ENCODE measurements at places on chromosomes 1 and 21.

GRCh38 chr1:193634876-193635275 is 448.5 kb upstream of the B3GALT2 start:
- no peak for DNase-seq

- DNase-seq = no peak
Measured at GRCh38 chr1:39127513-39127912, 77.0 kb upstream of the MACF1 start.

GRCh38 chr1:30804822-30805221 is 47.2 kb upstream of the LAPTM5 start:
- DNase-seq = no peak

DNA sequence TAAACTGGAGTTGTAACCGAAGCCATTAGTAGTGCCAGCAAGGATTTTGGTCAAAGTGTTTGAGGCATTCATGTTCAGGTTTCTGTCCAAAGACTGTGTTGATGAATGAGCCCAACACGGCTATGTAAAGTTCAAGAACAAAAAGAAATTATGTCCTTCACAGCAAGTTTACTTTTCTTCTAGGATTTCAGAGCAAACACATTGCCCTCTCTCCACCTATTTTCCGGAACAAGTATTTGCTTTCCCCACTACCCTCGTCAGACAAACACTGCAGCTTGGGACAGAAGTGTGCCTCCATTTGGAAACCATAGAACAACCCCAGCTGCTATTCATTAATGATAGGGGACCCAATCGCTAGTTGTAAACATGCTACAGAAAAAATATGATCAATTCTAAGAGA is 151.4 kb upstream of the C1orf105 start:
- DNase-seq = no peak

- no peak for DNase-seq
Measured at GRCh38 chr1:184971522-184972265, 2.6 kb downstream of the NIBAN1 start.

GRCh38 chr1:115837740-115838421 is 3.0 kb downstream of the NHLH2 start:
- no peak for DNase-seq

DNA sequence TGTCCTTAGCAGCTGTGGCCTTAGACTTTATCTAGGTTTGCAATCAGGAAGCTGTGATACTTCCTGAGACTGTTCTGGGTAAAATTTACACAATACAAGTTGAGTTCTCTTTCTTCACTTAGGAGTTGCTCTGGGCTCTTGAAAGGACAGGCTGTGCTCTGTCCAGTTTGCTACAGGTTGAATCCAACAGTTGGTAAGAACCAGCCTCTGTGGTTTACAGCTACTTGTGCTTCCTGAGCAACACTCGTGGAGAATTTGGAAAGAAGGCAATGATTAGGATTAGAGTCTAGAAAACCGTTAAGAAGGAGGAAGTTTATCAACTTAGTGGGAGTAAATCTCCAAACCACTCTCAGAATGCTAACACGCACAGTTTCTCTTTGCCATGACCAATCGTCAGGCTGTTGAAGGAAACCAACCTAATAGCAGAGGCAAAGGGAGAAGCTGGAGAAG is 26.8 kb downstream of the GFI1 start:
- DNase-seq = no peak

DNA sequence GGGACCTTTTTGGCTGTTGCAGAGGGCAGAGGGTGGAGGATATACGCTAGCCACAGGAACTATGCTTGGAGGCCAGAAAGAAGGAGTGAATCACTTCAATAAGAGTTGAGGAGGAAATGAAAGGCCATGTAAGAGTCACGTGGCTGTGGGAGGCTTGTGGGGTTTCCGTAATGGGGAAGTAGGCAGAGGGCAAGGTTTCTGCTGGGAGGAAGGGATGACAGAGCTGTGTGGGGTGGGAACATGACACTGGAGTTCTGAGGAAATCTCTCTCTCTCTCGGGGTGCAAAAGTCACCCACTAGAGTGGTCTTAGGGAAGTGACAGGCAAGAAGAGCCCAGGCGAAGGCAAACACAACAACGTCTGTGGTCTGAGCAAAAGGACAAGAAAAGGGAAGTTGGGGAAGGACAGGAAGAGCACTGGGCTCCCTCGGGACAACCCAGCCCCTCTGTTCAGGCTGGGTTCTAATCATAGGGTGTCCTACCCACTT is 3.9 kb upstream of the CD1C start:
- peak; percentile 17 for DNase-seq

- no peak for DNase-seq
Measured at GRCh38 chr1:50209749-50210148, 101.0 kb downstream of the ELAVL4 start.

DNA sequence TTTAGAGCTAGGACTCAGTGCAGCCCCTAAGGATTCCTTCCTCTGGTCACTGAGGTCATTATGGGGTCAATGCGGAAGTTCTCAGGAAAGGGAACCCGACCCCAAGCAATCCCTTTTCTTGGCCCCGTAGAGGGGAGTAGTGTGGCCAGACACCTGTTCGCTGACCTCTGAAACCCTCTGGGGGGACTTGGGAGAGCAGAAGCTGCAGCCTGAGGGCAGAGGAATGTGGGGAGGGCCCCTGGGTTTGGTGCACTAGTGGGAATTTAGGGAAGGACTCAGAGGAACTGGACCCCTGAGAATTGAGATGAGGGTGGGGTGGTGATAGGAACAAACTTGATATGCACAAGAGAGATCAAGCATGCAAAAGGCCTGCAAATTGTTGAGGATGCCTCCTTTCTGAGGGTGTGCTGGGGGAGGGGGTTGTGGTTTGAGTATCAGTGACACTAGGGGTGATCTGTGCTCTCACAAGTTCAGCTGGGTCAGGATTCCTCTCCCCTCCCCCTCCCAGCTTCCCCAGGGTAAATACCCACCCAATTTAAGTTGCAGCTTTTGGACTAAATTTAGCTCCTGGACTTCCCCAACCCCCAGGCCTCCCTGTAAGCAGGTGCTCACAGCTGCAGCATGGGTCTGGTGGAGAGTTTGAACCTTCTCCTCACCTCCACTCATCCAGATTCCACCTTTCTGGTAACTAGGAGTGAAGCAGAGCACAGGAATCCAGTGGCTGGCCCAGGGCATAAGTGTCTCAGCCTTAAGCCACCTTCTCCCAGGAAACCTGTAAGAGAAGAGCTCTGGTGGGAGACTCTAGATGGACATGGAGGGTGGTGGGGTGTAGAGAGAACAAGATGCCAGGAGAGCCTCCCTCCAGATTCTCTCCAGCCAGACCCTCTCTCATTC is 13.5 kb downstream of the ADAMTSL4 start:
- peak; percentile 90 for DNase-seq

GRCh38 chr1:246161626-246162025 is 345.5 kb downstream of the SMYD3 start:
- DNase-seq = no peak

GRCh38 chr1:109331113-109331512 is 24.3 kb upstream of the MYBPHL start:
- DNase-seq = no peak

GRCh38 chr1:224447251-224447650 is 12.7 kb upstream of the WDR26 start:
- DNase-seq = no peak

- DNase-seq = no peak
Measured at GRCh38 chr1:20921285-20921684, 134.2 kb upstream of the HP1BP3 start.

DNA sequence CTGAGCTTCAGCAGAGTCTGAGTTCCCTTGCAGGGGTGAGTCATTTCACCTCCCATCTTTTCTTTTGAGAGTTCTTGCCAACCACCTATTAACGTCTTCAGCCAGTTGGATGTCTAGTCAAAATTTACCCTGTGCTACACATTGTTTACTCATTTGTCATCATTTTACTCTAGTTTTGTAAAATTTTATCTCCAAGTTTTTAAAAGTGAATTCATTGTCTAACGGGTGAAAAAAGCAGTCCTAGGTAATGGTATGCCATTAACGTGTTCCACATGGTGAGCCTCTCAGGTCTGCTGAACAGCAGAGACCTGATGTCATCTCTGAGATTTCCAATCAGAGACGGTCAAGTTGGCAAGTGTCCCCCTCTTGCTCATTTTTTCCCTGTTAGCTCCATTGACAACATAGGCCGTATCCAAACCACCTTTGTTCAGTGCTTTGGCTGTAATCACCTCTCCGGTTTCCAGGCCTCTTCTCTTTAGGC is 85.4 kb downstream of the TBX15 start:
- DNase-seq = no peak

GRCh38 chr21:44973598-44973997 is 33.8 kb downstream of the SLX9 start:
- no peak for DNase-seq

DNA sequence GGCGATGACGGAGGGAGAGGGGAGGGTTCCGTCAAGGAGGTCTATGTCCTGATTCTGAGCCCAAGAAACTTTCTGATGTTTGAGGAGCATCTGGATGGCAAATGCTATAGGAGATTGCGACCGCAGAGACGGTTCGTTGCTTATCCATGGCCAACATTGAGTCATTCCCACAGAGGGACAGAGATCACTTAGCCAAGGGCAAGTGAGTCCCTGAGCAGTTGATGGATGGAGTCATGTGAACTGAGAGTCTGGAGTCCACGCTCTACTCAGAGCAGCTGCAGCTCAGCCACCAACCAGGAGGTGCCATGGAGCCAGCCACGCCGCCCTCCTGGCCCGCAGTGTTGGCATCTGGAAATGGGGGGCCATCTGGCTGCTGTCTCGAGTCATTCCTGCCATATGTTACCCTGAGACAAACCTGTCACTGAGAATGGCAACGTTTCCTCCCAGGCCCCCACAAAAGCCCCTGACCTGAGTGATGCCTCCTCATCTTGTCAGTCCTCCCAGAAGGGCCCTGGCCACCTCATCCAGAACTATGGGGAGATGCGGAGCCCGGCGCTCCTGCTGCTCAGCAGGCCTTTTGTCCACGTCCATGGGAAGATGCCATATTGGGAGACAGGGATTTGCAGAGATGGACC is 58.6 kb downstream of the ATP5PO start:
- DNase-seq = no peak

DNA sequence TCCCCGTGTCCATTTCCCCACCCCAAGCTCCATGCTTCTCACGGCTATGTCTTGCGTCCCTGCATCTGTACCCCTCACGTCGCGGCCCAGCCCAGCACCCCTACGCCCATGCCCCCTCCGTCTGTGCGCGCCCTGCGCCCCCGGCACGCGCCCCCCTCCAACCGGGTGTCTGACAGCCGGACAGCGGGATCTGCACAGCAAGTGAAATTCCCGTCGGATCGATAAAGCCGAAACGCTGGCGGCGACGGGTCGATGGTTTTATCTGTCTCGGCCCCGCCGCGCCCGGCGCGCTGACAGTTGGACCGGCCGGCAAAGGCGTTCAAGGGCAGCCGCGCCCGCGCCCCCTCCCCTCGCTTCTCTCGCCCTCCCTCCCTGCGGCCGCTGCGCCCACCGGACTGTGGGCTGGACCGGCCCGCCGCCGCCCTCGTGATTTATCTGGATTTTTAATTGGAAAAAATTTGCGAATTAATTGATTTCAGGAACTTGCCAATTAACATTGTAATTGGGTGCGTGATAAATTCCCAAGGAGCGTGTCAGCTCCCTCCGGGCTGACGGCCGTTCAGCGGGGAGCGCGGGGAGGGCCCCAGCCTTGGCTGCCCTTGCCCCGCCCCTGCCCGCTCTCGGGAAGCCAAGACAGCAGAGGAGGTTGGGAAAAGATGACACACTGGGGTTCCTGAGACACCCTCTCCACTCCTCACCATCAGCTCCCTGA is 57.1 kb downstream of the TMEM53 start:
- DNase-seq = no peak

DNA sequence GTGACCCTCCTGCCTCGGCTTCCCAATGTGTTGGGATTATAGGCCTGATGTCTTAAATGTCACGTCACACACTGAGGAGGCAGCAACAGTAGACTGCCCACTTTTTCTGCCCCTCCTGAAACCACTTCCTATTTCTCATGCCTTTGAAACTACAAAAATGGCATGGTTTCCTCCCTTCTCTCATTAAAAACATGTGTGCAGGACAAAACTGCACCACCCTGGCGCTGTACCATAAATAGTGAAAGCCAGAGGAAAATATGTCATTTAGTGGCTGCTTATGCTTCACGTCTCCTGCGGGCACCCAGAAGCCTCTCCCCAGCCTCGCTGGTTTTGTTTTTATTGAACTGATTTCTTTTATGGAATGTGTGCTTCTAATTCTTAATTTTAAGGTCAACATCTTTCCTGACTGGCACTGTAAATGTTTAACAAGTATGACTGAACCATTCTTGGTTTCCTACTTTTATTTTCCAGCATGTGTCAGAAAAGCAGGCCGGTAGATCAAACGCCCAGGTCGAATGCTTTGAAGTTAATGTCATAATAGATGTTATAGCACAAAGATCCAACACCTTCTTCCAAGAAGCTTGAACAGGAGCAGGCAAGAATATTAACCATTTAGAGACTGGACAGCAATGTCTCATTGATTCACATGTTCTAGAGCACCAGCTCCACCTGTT is 59.6 kb upstream of the C1orf87 start:
- DNase-seq = no peak

GRCh38 chr21:15826147-15826780 is 96.5 kb downstream of the USP25 start:
- DNase-seq = peak; percentile 22

- no peak for DNase-seq
Measured at GRCh38 chr1:2019172-2019543, at the start of gene GABRD. GABRD (plus strand) TSS chr1:2019345; CDS start chr1:2019424, 79 bp downstream.

DNA sequence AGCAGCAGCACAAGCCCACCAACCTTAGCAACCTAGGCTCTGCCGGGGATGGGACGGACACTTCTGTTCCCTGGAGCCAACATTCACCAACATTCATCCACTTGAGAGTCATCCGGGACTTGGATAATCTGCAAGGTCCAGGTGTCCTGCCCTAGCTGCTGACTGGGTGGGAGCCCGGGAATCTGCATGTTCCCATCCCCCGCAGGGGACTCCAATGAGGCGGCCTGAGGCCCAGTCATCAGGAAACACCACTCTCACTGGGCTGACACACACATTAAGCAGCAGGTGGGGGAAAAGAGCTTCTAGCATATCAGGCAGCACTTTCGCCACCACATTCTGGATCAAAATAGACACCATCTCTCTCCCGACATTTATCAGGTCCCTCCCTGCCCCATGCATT is 38.4 kb upstream of the CCSAP start:
- DNase-seq = no peak

GRCh38 chr1:18761948-18762840 is 97.3 kb downstream of the TAS1R2 start:
- no peak for DNase-seq
